ENCODE measurements at places on chromosomes 7 and 10. TPM values are rescaled to one million over a fixed set of nuclear protein-coding genes. Genes with fewer than 3 reads are reported as not detected.

CNNM2 gene
- 3.6 TPM for polyA plus RNA-seq

GRCh38 chr10:44960482-44961229 is 1.1 kb downstream of the RASSF4 start:
- DNase-seq: no peak

- DNase-seq: no peak
Measured at GRCh38 chr10:4343091-4343490, 482.9 kb upstream of the AKR1E2 start.

TLL2 gene
- polyA plus RNA-seq: 2.1 TPM

DNA sequence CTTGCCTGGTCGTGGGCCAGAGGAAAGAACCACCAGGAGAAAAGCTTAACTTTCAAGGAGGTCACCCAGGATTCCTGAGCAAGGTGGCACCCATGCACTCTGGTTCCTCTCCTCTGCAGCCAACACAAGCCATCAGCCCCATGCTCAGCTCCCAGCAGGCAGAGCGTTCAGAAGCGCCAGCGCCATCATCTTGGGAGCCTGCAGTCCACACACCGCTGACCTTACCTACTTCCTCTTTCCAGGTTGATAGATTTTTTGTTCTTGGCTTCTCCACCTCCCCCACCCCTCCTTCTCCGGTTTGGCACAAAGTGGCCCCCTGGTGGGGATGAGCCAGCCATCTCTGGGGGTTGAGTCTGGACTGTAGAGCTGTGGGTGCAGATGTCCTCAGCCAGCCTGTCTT is 1.7 kb upstream of the WDR86 start:
- DNase-seq: no peak

GRCh38 chr10:4918236-4918635 is 45.0 kb upstream of the AKR1C1 start:
- no peak for DNase-seq

RPS24 gene
- 1,367 TPM for polyA plus RNA-seq

LLCFC1 gene
- polyA plus RNA-seq: not detected

- no peak for DNase-seq
Measured at GRCh38 chr7:106061301-106061979, 50.7 kb downstream of the SYPL1 start.

C7orf33 gene
- polyA plus RNA-seq: not detected

SMKR1 gene
- 0.86 TPM for polyA plus RNA-seq

TBXAS1 gene
- polyA plus RNA-seq: 13.1 TPM

ZNF853 gene
- not detected for polyA plus RNA-seq

DNA sequence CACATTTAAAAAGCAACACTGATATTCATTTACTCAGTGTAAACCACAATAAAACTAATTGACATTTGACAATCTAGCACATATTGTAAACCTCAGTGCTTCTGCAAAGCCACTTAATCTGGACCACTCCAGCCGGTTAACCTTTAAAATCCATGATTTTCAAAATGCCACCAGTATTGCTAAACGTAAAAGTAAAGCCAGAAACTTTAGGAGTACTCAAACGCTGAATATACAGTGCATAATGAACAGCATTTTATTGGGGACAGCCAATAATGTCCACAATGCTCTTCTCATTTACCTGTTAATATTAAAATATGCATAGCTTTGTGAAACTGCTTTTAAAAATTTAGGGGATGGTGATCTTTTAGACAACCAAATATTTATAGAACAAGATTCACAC is 10.8 kb downstream of the HNRNPA2B1 start:
- no peak for DNase-seq

DNA sequence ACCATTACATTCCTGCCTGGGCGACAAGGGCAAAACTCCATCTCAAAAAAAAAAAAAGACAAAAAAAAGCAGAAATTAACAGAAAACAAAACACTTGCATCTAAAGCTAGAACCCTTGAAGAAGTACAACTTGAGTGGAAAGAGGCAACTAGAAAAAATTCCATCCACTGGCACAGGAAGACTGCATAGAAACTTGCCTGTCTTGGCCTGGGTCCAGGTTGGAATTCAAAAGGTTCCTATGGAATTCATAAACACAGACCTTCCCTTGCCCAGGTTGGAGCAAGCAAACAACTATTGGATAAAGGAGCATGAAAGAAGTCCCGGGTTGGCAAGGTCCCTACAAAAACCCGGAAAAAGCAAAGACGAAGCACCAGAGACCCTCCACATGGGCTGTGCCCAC is 69.8 kb downstream of the CCDC71L start:
- DNase-seq: no peak

DNA sequence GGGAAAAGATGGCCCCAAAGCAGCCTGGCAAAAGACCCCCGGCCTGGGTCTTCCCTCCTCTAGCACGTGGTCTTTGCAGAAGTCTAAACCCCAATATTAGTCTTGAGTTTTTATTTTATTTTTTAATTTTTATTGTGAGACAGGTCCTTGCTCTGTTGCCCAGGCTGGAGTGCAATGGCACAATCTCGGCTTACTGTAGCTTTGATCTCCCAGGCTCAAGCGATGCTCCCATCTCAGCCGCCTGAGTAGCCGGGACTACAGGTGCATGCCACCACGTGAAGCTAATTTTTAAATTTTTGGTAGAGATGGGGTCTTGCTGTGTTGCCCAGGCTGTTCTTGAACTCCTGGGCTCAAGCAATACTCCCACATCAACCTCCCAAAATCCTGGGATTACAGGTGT is 40.3 kb upstream of the MXI1 start:
- no peak for DNase-seq

AKR1C8 gene
- polyA plus RNA-seq: not detected

DNA sequence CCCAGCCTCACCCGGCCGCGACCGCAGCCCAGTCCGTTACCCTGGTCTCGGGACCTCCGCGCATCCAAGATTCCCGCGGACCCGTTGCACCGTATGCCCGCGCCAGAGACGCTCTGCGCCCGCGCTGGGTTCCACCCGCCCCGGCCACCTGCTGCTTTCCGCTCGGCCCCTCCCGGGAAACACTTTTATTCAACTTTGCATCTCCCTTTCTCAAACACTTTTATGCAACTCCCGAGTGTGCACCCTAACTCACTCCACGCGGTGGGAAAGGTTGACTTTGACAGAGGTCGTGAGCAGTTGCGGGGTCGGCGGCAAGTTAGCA is at the start of gene ODAD2:
Gene ODAD2, minus strand, starts transcription at position 126 of the 322 bp plus-strand sequence. CDS start 3,937 bp downstream, outside the sequence.
- no peak for DNase-seq

DNA sequence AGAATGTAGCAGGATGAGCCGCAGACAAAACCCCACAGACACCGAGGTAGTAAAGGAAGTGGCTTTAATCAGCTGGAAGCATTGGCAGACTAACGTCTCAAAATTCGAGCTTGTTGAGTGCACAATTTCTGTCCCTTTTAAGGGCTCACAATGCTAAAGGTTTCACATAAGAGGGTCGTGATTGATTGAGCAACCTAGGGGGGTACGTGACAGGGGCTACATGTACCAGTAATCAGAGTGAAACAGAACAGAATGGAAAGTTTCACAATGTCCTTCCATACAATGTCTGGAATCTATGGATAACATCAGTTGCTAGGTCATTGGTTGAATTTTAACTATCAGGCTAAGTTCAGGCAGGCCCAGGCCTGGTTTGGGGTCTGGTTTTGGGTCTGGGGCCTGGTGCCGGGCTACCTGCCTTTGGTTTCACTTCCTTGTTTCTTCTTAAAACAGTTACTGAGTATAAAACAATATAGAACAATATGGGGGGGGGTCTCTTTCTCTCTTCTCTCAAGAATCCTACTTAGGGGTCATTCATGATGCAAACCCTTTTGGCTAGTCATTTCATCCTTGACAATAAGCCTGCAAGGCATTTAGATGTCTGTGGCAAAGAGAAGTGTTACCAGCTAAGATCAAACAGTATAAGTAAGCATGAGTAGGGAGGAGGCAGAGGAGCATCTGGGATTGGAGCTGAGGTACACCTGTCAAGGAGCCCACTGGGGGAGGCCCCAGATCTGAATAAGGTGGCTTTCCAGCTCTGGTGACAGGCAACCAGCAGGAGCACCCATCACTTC is 364.1 kb downstream of the TNS3 start:
- DNase-seq: no peak

ZNF398 gene
- 10.9 TPM for polyA plus RNA-seq

DNA sequence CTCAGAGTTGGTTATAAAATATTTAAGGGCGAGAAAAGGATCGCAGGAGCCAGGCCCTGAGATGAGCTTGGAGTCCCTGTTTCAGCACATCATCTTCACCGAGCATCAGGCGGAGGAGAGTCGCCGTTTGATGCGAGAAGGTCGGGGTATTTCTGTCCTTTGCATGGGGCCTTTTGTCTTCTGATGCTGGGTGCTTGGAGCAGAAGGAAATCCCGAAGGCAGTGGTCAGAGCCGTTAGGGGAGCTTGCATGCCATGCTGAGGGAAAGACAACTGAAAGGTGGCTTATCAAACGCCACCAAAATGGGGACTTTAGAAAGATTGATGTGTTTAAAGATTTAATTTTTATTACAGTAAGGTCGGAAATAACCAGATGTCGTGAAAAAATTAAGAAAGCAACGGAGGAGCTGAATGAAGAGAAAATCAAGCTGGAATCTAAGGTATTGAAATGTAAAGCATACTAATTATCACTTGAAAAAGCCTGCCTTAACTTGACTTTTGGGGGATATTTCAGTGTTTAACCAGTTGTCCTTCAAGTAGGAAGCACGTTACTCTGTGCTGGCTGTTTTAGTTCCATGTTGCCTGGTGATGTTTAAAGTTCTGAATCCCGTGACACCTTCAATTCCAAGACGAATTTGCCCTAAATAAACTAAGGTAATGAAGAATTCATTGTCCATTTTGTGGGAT is 845 bp downstream of the CCDC172 start:
- no peak for DNase-seq

DNA sequence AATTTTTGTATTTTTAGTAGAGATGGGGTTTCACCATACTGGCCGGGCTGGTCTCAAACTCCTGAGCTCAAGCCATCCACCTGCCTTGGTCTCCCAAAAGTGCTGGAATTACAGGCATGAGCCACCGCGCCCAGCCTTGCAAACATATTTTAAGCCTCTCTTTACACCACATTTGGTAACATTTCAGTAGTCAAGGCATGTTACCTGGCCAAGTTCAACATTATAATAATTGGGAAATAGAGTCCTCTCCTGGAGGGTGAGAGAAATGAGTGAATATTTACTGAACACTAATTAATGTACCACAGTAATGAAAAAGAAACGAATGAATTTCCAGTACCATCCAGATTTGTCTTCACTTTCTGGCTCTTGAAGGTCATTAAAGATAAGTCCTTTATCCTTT is 10.0 kb upstream of the CNOT4 start:
- DNase-seq: no peak

GRCh38 chr7:129824291-129825208 is 128.2 kb downstream of the UBE2H start:
- DNase-seq: no peak

GRCh38 chr7:51351661-51352060 is 35.1 kb upstream of the COBL start:
- DNase-seq: no peak

RADIL gene
- not detected for polyA plus RNA-seq

GRCh38 chr10:17427666-17428350 is 26.6 kb downstream of the ST8SIA6 start:
- no peak for DNase-seq

CHAT gene
- not detected for polyA plus RNA-seq

- DNase-seq: no peak
Measured at GRCh38 chr7:89223900-89224395, 428.4 kb upstream of the TEX47 start.

NAT16 gene
- not detected for polyA plus RNA-seq

DNA sequence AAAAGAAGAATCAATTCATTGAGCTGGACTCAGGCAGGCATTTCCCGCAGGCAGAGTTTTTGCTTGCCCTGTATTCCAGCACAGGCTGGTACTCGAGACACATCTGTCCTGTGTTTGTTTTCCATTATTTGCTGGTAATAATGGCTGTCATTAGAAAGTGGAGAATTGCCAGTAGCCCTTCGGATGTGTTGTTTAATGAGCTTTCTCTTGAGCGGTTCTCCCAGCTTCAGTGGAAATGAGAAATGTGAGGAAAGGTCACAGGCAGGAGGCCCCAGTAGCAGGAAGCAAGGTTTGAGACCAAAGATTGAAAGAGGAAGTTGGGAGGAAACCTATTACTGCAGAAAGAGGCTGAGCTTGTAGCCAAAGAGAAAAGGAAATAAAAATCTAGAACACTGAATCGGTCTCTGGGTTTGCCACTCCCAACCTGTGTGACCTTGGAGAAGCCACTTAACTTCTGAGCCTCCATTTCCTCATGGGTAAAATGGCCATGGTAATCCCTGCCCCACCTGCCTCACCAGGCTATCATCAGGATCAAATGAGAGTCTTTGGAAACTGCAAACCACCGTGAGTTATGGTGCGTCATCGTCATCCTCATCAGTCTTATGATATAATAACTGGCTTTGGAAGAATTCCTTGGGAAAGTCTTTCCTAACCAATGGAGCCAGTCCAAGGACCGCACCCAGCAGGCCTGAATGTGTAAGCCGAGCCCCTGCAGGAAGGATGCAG is 67.7 kb downstream of the TACR2 start:
- DNase-seq: no peak

ZNF804B gene
- not detected for polyA plus RNA-seq

GRCh38 chr7:149286811-149287400 is 24.9 kb downstream of the ZNF783 start:
- no peak for DNase-seq

FEZF1 gene
- not detected for polyA plus RNA-seq

- DNase-seq: no peak
Measured at GRCh38 chr10:126565441-126565840, 105.1 kb downstream of the C10orf90 start.

CXCL12 gene
- polyA plus RNA-seq: 0.86 TPM

CC2D2B gene
- polyA plus RNA-seq: 0.48 TPM

- DNase-seq: no peak
Measured at GRCh38 chr10:99523251-99523773, 9.4 kb upstream of the NKX2-3 start.

- DNase-seq: no peak
Measured at GRCh38 chr7:82714883-82715282, 271.3 kb upstream of the CACNA2D1 start.

ZSCAN21 gene
- polyA plus RNA-seq: 9.6 TPM
